NCI-H187 (cell line): ENCODE measurements at places on chromosomes 3 and 15.

DNA sequence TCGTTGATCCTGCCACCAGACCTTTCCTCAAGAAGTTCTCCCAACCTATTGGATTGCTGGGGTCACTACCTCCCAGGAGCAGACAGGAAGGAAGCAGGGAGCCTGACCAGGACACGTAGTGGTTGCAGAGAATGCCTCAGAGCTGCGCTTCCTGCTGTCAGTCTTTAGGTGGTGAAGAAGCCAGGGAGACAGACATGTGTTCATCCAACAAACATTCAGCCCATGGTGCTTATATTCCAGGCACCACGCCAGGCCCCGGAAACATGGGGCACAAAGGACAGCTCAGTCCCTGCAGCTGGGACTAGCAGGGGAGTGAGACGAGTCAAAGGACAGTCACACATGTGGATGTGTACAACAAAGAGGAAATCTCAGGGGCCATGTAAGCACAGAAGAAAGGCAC lies 26.0 kb upstream of the CORO2B start:
- no peak for DNase-seq

DNA sequence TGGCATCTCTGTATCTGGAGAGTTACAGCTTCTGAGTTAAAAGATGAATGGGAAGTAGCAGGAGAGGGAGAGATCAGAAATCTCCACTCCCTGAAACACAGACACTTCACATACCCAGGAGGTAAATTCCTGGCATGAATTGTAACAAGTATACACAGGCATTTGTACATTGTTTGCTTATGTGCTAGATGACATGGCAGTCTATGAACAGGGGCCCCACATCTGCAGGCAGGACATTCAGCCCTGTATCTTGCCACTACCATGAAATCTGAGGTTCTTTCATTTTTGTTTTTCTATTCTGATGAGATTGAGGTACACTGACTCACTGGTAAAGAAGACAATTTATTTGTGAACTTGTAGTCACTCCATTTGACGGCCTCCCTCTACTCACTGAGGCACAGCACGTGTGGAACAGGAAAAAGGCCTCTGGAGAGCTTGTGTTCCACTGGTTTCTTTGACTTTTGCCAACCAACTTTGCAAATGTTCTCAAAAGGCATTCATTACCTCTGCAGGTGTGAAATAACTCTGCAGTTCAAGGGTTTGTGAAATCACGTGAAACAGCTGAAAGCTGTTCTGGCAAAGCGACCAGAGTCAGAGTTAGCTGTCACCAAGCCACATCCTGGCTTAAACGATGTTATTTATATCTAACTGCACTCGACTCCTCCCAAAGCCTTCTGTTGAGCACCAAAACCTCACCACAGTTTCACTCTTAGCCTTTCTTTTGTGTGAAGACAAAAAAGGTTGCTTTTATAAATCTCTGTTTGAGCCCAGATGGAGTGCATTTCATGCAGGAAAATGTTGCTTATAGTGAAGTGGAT lies 401.3 kb upstream of the CFAP20DC start:
- DNase-seq: no peak

- DNase-seq: no peak
Observed at GRCh38 chr3:194231929-194232832, 96.2 kb downstream of the HES1 start.

DNA sequence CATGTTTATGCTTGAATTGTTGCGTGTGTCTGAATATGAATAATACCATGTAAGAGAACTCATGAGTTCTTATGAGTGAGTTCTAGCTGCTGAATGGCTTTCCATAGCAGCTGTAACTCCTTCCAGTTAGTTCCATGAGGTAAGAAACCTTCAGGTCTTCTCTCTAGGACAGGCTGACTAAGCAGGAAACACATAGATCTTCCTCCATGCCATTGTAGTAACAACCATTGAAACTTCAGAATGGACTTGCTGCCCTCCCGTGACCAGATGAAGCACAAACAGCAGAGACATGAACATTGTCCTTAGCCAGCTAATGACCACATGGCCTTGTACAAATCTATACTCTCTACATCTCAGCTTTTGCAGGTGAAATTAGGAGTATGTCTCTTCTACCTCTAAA lies 200.0 kb downstream of the ZNF385D start:
- DNase-seq: no peak
